ENCODE measurements at places on chromosomes 11 and 22.

- no peak for DNase-seq
These were observed 78.8 kb downstream of the LARGE1 start for GRCh38 chr22:33841281-33842005.

- no peak for DNase-seq
These were observed 169.9 kb downstream of the SHANK2 start for GRCh38 chr11:71082454-71082853.

DNA sequence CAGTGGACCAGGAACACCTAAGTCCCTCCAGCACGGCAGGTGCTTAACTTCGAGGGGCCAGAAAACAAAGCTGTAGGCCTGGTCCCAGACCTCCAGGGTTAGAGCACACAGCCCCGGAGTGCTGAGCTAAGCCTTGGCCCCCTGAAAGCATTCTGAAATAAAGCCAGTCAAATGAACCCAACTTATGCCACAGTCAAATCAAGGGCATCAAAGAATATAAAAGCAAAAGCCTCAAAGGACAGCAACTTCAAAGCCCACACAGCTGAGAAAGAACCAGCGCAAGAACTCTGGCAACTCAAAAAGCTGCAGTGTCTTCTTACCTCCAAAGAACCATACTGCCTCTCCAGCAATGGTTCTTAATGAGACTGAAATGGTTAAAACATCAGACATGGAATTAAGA lies 39.1 kb downstream of the TMEM123 start:
- DNase-seq, result no peak

- no peak for DNase-seq
These were observed 462.1 kb downstream of the OPCML start for GRCh38 chr11:133070021-133070713.

DNA sequence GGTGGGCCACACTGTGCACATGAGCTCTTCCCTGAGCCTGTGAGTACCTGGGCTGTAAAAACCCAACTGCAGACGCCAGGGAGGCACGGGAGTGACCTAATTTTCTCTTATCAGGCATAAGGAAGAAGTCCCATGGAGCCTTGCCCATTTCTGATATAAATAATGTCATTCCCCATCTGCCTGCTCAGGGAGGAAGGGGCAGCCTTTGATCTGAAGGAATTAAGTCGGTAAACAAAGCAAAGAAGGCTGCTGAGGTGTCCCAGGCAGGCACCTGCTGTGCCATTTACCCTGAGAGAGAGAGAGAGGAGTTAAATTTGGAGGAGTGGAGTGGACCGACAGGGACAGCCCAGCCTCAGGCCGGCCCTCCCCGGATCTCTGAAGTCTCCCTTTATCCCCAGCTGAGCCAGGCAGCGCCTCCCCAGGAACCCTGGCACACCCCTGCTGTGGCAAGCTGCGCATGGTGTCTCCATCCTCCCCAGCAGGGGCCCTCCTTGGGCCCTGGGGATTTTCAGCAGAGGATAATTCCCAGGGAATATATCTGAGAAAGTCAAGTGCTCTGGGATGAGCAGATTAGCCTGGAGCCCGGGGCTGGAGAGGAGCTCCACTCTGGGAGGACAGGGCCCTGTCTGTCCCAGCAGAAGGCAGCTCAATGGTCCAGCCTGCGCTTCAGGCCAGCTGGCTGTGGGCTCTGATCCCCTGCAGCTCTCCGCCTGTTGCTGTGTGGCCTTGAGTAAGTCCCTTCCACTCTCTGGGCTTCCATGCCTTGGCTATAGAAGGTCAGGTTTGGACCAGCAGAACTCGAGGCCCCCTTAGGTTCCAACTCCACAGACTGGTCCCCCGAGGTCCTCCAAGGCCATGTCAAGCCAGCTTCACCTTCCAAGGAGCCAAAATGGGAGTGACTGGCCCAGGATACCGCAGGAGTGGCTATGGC lies 17.5 kb upstream of the CABP7 start:
- DNase-seq, result no peak

GRCh38 chr22:38038426-38038825 lies 18.8 kb upstream of the PICK1 start:
- DNase-seq, result no peak

GRCh38 chr11:117387992-117388755 lies 60.5 kb downstream of the CEP164 start:
- no peak for DNase-seq

- DNase-seq, result no peak
These were observed 9.6 kb upstream of the HTATIP2 start for GRCh38 chr11:20353829-20354434.

GRCh38 chr11:17498058-17498457 lies 21.4 kb upstream of the ABCC8 start:
- DNase-seq, result no peak

DNA sequence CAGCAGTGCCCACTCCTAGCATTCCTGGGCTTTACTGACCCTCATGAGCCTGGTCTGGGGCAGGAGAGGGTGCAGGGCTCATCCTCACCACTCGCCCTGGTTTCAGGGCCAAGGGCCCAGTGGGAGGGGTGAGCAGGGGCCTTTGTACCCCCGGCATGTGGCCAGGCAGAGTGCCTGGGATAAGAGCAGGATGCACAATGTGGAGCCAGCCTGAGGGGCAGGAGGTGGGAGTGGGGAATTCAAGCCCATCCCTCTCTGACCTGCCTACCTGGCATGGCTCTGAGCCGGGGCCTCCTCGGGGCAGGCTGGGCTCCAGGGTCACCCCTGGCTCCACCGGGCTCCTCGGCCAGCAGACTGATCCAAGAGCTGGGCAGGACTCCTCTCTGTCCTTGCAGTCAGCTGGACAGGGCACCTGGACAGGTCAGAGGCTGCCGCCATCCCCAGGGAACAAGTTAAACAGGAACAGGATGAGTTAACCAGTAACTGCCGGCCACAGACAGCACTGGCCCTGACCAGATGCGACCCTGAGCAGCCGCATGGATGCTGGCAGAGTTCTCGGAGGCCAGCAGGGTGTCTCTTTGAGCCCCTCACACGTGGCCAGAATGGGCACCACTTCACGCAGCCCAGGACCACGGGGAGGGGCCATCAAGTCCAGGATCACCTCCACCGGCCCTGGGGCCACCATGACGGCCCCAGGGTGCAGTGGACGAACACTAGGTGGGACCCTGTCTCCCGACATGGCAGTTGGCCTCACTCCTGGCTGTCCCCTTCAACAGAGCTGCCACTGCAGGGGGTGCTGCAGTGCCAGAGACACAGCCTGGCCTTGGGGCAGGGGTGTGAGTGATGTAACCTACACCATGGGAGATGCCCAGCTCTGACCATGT lies 5.0 kb downstream of the SIGIRR start:
- no peak for DNase-seq

GRCh38 chr22:29994943-29995342 lies 85.3 kb upstream of the HORMAD2 start:
- DNase-seq, result no peak

DNA sequence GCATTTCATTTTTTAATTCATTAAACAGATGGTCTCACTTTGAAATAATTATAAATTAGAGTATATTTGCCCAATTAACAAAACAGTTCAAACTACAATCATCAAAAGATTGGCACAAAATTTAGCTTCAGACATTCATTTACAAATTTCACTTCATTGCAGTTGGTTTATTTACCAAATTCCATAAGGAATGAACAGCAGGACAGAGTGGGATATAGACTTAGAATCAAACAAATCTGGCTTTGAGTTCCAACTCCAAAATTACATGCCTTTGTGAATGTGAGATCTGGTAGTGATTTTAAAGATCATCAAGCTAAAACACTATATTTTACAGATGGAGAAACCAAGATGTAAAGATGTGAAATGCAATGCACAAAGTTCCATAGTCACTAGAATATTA lies 310.7 kb upstream of the CNTN5 start:
- DNase-seq, result no peak

DNA sequence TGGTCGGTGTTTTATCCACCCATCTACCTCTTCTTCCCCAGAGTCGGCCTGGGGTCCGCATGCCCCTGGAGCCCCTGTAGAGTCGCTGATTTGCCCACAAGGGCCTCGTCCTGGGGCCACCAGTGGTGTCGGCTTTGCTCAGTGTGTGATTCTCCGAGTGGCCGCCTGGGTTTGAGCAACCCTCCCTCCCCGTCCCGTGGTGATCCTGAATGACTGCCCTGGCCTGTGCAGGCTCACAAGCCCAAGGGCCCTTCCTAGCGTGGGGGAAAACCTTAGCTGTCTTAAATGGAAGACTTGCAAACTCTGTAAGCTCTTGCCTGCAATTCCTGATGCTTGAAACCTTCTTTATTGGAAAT lies 128.3 kb downstream of the OSBP2 start:
- DNase-seq, result no peak

DNA sequence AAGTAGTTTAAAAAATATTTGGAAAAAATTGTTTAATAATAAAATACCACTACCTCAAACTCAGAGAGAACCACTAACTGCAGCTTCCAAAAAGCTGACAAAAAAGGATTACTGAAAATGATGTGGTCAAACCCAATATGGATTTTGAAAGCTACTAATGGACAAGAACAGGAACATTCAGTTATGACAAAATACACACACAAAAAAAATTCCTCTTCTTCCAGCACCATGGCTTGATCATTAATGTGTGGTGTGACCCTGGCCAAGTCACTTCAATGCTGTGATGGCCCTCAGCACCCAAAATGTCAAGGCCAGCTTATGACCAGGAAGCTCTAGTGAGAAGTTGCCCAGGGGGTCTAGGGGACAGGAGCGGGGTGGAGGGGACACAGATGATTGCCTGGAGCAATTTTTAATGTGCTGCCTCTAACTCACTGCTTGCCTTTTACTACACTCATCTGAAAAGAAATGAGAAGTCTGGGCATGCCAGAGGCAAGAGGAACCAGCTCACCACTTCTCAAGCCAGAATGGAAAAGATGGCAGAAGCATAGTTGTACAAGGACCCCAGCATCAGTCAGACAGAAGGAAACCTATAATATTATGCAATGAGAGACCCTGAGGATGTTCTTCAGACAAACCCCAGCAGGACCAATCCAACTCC lies 2.2 kb downstream of the SMCO4 start:
- DNase-seq, result no peak

DNA sequence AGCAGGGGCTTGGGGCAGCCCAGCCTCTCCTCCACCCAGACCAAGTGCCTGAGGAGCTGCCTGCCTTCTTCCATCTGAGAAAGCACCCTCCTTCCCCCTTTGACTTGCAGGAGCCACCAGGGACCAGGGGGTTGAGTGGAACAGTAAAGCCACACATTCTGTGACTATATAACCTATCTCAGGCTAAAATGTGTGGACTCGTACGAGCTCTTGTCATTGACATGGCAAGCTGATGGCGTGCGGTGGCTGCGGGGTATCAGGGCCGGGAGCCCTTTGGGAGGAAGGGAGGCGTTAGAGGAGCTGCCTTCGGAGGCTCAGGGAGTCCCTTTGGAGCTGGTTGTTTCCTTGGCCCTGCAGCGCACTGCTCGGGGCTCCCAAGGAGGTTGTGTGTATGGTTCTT lies 84.5 kb downstream of the CEP164 start:
- DNase-seq, result no peak

- no peak for DNase-seq
These were observed 114.9 kb downstream of the ARHGAP32 start for GRCh38 chr11:129077191-129077590.

GRCh38 chr11:67998150-67999045 lies 5.5 kb downstream of the UNC93B1 start:
- no peak for DNase-seq

DNA sequence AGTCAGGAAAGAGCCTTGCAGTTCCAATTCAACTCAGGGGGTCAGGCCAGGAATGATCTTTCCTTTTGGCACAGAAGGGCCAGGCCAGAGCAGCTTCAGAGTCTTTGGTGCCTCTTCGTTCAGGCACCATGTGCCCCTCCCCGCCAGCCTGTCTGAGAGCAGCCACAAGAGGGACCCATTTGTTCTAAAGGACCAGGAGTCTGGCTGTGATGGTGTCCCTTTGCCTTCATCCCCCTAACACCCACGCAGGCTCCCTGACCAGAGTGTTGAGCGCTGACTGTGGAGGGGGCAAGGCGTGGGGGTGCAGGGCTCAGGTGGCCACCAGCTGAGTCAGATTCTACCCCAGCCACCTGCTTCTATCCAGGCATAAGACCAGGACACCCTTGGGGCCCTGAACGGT lies 156.4 kb downstream of the TTC17 start:
- no peak for DNase-seq

DNA sequence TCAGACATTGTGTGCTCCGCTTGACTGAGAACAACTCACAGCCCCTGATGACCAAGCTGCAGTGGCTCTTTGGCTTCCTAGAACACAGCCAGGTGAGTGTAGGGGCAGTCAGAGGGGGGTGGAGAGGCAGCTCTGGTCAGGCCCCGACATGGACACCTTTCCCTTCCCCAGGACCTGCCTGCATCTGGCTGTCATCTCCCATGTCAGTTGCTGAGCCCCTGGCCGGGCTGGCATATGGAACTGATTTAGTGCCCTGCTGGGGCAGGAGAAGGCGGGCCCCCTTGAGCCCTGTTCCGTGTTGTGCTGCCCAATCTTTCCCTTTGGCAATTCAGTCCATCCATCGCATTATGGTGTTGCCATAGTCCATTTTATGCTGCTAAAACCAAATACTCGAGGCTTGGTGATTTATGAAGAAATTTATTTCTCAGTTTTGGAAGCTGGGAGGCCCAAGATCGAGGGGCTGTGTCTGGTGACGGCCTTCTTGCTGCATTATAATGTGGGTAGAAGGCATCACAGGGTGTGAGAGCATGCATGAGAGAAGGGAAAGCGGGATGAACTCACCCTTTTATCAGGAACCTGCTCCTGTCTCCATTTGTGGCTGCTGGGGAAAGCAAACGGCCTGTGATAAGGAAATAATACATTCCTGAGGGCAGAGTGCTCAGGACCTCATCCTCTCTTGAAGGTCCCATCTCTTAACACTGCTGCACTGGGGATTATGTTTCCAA lies 19.0 kb downstream of the USP35 start:
- no peak for DNase-seq

- no peak for DNase-seq
These were observed 16.5 kb upstream of the BMAL1 start for GRCh38 chr11:13260963-13261588.

DNA sequence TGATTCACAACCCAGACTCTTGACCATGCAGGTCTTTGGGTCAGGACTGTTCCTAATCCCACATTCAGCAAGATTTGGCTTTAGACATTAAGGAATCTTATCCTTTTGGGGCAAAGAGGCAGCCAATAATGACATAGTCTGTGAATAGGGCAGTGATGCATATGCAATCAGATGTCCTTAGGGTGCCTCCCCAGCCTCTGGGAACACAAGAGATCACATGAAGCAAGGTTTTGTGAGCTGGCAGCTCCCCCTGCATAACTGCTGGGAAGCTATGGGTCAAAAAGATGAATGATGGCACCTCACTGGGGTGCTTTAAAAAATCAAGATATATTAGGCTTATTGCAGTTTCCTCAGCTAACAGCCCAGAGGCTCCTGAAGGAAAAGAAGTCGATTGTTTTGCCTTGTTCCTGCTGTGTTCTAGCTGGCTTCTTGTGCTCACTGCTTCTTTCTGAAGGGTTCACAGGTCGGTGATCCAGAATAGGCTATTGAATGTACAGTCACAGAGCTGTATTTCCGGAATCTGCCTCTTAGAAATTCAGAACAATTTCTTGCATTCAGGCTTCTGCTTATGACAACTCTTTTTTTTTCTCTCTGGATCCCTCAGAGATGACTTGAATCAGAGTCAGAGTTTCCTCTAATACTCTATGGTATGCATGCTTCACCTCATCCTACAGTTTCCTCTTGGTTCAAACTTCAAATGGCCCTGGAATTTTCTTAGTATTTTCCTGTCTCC lies 31.7 kb downstream of the INSC start:
- no peak for DNase-seq

- no peak for DNase-seq
These were observed 76.1 kb upstream of the RTL6 start for GRCh38 chr22:44574057-44574639.
